Activated CD4-positive, CD25-positive, alpha-beta regulatory T cell treated with anti-CD3 and anti-CD28 coated beads, Interleukin-2, amount 50 U/mL, for 24 hours (primary cell): ENCODE measurements at places on chromosomes 16 and 17.

GRCh38 chr17:42016941-42017865 is at the start of gene DNAJC7:
DNAJC7 (minus strand) TSS chr17:42017439; CDS start chr17:42017416, 23 bp downstream.
- peak; percentile 94 for ATAC-seq

DNA sequence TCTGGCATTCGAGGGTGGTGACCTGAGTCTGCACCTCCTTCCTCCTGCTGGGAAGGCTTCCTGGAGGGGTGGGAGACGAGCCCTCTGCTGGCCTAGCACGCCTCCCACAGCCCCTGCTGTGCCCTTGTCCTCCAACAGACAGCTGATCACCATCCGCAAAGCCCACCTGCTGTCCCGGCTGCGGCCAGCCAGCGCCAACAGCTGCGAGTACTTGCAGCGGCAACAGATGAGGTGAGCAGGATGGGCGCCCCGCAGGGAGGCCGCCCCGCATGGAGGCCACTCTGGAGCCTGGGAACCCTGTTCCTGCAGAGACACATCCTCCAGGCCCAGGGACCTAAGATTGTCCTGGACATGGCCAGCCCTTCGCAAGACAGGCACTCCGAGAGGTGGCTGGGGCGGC is 21.6 kb downstream of the UBALD1 start:
- no peak for ATAC-seq

DNA sequence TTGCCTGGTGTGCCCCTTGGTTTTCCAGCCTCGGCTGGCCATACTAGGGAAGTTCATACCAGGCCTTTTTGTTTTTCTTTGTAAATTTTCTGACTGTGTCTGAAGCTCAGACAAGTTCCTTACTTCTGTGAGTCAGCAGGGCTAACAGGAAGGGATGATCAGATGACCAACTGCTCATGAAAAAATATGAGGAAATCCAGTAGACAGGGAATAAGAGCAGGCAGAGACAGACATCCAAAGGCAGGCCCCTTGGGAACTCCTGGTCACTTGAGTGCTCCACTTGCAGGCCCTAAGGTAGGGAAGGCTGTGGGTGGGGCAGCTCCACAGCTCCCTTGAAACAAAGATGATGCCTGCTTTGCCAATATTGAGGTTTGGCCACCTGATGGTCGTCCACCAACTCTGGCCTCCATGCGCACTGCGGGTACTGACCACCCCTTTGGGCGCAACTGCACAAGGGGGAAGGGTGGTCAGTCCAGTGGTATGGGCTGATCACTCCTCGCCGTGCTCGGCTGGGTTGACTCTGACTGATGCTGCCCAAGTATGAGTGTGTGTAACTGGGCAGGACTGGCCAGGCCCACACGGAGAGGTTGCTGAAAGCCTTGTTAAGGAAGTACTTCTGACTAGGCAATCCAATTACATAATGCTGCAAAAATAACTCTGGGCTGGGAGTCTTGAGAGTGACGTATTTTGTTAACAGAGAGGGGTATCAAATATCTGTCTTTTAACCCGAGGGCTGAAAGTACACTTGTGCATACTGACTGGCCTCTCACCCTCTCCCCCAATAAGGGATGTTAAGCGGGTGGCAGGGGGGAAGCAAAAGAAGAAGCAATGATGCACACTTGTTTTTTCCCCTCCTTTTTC is 20.8 kb upstream of the ZFHX3 start:
- ATAC-seq = no peak

DNA sequence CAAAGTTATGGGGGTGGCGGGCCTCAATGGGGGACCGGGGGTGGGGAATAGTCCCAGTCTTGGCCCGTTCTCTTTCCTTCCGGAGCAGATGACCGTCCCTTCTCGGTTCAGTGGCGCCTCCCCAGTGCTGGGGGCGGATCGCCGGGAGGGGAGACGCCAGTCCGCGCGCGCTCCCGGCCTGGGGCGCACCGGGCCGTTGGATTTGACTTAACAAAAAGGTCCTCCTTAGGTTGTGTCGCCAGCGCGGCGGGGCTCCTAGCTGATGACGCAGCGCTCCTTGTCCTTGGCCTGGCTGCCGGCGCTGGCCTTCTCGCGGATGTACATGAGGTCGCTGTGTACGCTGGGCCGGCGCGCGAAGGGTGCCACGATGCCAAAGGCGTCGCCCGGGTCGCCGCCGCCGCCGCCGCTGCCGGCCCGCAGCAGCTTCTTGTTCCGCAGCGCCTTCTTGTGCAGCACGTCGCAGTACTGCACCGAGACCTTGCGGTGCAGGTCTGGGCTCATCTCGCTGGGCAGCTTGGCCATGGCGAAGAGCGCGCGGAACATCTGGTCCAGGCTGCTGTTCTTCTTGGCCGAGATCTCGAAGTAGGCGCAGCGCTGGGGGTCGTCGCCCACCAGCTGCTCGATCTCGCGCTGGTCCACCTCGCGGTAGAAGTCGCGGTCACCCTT is 1.2 kb downstream of the RASD1 start:
- no peak for ATAC-seq

GRCh38 chr16:2337431-2338296 is 2.9 kb downstream of the ABCA3 start:
- no peak for ATAC-seq

GRCh38 chr17:77323413-77324171 is 182.8 kb downstream of the SEC14L1 start:
- no peak for ATAC-seq

GRCh38 chr16:8868416-8869211 is at the start of gene CARHSP1:
CARHSP1 (minus strand) TSS chr16:8869006; CDS start chr16:8859328, 9,678 bp downstream.
- peak; percentile 81 for ATAC-seq

DNA sequence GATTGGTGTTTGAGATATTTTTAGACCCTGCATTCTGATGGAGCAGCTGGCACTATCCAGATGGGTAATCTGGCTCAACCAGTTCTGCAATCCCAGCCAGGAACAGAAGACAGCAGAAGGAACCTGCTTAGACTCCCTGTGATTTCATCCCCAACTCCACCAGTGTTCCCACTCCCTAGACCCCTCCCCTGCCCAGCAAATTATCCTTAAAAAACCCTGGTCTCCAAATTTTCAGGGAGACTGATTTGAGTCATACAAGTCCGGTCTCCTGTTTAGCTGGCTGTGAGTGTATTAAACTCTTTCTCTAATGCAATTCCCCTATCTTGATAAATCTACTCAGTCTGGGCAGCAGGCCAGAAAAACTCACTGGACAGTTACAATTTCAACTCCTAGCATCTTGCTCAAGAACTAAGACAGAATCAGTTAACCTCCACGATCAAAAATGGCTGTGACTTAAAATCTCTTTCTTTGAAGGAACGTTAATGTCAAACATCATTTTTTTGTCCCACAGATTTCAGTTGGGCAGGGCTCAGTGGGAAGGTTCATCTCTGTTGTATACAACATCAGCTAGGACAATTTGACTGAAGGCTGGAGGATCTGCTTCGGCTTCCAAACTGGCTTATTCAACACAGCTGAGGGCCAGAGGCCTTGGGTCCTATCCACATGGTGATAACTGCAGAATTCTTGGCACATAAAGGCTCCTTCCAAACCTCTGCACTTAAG is 4.9 kb upstream of the RBL2 start:
- no peak for ATAC-seq

GRCh38 chr16:67389911-67390815 is 3.1 kb downstream of the TPPP3 start:
- ATAC-seq = no peak

DNA sequence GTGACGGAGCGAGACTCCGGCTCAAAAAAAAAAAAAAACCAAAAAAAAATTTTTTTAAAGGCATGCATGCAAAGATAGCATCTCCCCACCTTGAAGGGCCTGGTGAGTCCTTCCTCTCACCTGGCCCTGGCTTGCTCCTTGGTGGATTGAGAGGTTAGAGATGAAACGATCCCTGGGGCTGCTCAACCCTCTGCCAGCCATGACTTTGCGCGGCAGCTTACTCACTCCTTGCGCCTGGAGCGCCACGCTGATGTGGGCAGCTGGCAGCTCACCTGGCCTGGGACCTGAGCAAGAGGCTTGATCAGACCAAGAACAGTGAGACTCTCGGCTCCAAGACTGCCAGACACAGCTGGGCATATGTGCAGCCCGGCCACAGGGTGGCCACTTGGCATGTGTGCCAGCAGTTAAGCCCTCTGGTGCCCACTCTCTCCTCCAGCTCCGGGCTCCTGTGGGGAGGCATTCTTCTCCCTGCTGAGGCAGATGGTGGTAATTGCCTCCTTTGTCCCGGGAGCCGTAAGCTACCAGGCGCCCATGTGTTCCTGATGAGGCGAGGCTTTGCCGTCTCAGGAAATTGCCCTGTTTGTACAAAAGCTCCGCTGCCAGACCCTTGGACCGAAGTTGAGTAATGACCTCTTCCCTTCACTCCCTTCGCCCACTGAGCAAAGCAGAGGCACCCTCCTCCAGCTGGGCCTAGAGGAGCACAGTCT is 5.1 kb upstream of the EVPL start:
- ATAC-seq = no peak

- ATAC-seq = no peak
These were observed 46.6 kb upstream of the METRNL start for GRCh38 chr17:83032781-83033180.

DNA sequence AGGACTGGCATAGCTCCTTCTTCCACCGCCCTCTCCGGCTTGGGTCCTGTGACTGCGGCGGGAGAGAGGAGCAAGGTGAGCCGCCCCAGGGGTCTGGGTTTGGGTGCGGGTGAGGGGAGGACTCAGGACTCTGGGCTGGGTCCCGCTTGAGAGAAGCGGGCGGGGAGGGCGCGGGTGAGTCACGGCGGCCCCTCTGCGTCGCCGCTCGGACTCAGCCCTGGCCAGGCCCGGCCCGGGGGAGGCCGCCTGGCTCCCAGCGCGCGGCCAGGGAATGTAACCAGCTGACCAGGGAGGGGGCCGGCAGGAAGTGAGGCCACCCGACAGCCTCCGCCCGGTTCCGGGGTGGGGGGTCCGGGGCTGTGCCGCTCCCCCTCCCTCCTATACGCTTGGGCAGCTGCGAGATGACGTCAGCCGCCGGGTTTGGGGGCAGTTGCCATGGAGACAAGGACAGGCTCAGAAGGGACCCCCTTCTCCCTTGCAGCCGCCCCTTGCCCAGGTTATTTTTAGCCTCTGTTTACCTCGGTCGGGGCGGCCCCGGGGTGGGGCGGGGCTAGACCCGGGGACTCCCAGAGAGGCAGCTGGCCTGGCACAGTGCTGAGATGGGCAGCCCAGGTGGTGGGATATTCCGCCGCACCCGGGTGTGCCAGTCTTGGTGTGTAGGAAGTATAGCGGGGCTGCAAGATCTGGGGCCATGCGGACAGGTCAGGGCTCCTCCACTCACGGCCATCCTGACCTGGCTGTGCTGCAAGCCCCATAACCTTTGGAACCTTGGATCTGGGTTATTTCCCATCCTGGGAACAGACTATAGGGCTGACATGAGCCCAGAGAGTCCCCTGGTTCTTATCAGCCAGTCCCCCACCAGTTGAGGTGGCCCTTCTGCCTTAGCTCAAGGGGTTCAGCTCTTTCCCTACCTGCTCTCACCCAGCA is 1.6 kb downstream of the RIPOR1 start:
- peak; percentile 43 for ATAC-seq

DNA sequence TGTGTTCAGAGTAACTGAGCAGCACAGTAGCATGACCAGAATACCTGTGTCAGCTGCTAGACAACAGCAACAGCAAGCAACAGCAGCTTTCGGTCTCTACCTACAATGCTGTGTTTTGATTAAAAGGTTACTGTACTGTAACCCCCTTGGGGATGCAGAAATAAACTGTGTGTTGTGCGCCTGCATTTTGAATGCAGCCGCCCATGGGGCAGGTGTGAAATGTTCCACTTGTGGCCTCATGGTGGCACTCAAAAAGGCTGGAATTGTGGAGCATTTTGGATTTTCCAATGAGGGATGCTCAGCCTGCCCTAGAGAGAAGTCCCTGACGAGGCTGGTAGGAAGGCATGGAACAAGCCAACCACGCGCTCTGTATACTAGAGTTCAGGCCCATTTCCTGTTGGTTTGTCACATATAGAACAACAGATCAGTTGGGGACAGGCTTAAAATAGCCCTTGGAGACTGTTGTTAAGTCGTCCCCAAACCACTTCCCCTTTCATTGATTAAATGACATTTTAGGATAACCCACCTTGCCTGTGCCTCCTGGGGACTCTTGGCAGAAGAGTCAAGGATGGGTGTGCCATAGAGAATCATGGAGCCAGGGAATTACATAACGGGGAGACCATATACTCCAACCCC is 27.1 kb downstream of the SCPEP1 start:
- ATAC-seq = no peak

DNA sequence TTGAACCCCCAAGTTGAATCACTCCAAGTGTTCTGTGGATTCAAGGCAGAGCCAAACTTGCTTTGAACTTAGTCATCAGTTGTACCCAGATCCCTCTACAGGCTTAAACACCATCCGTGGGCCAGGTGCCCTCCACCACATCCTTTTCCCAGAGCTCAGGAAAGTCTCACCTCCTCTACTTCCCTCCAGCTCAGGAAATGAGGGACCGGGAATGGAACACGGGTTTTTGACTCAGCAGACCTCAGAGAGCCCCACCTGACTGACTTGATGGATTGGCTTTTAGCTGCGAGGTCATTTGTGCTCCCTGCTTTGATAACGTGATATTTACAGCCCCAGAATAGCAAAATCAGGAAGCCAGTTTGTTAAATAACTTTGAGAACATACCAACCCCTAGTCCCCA is 20.1 kb downstream of the GID4 start:
- ATAC-seq = no peak

DNA sequence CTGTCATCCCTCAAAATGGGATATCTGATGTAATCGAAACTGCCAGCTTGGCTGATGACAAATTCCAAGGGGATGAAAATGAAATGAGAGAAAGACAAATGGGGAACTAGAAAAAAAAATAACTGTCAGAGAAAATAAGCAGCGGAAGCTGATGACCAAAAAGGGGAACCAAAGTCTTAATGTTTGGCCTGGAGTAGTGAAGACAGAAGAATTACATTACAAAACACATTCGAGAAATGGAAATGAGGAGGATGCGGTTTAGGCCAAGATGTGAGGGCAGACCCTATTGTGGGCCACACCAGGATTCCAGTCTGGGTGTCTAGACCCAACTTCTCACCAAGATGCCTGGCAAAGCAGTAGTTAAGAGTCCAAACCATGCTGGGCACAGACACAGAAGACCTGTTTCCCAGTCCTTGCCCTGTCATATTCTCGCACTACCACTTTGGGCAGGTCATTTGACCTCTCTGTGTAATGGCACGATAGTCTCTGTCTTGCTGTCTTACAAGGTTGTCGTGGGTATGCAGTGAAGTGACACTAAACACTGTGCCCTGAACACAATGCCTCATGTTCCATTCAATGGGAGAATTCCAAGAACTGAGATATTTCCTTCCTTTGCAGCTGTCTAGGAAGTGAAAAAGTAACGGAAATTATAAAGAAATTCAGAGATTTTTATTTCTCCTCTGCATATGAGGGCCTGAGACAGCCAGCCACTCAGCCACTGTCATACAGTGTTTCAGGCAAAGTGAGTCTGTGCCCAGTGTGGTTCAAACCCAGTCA is 12.3 kb upstream of the CCL2 start:
- no peak for ATAC-seq

DNA sequence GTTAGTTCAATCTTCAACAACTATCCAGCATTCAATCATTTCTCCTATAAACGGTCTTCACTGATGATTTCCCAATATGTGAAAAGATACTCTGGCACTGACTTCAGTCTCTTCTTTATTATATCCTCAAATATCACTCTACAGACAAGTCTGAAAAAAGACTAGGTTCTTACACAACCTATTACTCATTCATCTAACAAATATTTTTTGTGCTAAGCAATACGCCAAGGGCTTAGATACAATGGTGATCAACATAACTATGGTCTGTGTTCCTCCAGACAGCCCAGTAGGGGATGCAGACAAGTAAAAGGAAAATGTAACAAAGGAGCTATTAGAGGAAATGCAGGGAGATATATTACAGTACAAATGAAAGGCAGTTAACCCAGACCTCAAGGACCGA is 63.9 kb downstream of the MYO1D start:
- no peak for ATAC-seq
